Epithelial cell of prostate (primary cell): ENCODE measurements at places on chromosomes 1 and 21.

DNA sequence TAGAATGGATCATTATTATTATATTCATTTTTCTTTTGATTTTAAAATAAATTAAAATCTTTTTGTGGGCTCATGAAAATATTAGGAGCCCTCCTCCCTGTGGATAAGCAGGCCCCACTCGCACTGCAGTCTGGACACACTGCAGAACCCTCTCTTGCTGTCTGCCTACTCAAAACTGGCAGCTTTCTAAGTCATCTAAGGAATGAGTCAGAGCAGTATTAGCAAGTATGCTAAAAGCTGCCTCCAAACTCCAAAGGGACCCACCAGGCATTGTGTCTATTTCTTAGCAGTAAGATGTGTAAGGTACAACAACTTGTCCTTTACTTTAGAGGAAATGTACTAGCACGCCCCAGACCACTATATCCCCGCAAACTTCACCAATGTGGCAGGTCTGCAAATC lies 108.8 kb downstream of the SYF2 start:
- no peak for DNase-seq

DNA sequence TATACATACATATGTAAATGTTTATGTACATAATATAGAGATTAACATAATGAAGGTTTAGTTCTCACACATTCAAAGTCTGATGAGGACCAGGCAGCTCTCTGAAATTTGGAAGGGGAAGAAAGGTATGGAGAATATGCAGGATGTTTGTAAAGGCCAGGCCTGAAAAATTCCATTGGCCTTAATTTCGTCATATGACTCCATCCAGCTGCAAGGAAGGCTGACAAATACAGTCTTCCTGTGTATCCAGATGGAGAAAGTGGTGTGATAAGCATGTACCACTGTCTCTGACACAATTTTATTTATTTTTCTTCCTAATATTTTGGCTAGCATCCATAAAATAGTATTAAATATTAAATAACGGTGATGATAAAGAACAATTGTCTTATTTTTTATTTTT lies 6.3 kb upstream of the SGIP1 start:
- no peak for DNase-seq

GRCh38 chr1:89725631-89726030 lies 92.7 kb downstream of the LRRC8C start:
- no peak for DNase-seq

- DNase-seq, result no peak
These were observed 46.1 kb downstream of the GRIK1 start for GRCh38 chr21:29893687-29894086.

GRCh38 chr21:42818328-42818749 lies 61.0 kb downstream of the WDR4 start:
- no peak for DNase-seq

DNA sequence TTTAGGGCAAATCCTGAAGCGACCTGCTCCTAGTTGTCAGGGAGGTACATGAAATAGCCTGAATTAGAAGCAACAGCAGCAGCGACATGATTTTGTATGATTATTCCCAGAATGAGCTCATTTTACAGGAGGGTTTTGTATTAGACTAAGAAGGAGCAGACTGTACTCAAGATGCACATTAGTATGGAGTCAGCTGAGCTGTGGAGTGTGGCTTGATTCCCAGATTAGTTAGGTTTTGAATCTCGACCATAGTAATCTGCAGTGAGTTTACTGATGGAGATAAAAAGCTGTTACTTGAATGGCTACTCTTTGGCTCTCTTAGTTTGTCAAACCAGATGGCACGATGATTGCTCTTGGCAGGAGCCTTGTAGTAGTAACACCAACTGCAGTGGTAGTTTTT lies 143.1 kb downstream of the PHTF1 start:
- no peak for DNase-seq

DNA sequence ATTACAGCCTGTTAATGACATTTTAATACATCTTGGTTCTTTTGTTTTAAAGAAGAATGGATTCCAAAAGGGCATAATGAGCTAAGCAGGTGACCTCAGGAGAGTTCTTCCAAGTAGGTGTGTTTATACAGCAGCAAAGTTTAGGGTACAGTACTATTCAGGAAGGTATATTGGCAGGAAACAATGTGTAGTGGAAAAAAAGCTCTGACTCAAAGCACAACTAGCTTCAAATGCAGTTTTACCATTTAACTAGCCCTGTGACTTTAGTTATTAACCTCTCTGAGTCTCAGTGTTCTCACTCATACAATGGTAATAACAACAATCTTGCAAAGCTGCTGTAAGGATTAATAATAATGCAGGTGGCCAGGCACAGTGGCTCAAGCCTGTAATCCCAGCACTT lies 29.9 kb downstream of the FAF1 start:
- no peak for DNase-seq

- DNase-seq, result no peak
These were observed 34.2 kb upstream of the GPR137B start for GRCh38 chr1:236108027-236108648.

- DNase-seq, result no peak
These were observed 33.2 kb upstream of the FNBP1L start for GRCh38 chr1:93414749-93415148.

DNA sequence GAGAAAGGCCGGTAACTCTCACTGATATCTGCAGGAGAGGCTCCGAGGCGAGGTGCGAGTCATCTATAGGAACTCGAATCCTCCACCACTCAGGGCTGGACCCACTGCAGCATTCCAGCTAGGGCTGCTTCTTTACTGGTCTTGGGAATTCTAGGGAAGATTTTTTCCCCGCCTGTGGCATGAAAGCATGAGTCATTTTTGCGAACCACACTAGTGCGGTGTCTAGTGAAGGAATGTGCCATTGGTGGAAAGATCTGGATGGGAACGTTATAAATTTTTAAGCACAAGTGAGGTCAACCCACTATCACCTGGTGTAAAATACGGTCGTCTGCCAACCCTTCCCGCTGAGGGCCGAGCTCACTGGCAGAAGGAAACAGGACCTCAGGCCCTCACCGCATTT lies 49.7 kb downstream of the SYF2 start:
- DNase-seq, result no peak

DNA sequence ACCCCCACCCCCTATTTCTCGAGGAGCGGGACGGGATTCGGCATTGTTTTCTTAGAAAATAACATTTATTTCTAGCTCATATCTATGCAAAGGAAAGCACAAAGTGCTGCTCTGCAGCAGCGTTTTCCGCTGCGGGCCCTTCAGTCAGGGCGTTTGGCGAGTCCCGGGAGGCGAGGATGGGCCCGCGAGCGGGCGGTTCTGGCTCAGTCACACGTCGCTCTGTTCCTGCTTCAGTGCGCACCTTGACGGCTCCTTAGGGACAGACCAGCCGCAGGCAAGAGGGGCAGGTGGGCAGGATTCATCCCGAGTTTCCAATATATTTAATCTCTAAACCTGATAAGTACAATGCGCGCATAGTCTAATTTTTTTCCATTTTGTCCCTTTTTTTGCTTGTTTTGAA lies 5.7 kb downstream of the DMRTA2 start:
- DNase-seq, result no peak

- DNase-seq, result no peak
These were observed 58.2 kb upstream of the PLD5 start for GRCh38 chr1:242582669-242583068.

DNA sequence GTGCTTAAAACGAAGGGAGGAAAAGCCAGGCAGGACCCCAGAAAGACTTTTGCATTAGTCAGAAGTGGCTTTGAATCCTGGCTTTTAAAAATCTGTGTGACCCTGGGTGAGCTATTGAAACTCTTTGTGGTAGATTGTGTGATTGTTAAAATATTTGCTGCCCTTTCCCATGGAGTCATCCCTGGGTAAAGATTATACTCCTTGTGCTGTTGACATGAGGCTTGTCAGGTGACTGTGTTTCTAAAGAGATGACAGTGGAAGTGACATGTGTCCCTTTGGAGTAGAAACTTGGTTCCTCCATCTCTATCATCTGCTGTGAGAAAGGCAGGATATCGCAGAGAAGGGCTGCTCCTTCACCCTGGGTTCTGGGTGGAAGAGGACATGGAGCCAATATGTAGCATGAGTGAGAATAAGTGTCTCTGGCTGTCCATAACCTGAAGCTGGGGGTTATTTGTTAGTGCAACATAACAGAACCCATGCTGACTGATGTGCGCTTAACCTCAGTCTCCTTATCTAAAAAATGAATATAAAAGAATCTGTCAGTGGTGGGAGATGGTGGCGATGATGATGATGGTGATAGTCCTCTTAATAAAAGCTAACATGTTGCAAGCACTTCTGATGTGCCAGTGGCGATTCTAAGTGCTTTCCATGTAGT lies 187.6 kb downstream of the RHOU start:
- no peak for DNase-seq

GRCh38 chr1:33137800-33138199 lies 44.0 kb downstream of the TRIM62 start:
- DNase-seq, result no peak

DNA sequence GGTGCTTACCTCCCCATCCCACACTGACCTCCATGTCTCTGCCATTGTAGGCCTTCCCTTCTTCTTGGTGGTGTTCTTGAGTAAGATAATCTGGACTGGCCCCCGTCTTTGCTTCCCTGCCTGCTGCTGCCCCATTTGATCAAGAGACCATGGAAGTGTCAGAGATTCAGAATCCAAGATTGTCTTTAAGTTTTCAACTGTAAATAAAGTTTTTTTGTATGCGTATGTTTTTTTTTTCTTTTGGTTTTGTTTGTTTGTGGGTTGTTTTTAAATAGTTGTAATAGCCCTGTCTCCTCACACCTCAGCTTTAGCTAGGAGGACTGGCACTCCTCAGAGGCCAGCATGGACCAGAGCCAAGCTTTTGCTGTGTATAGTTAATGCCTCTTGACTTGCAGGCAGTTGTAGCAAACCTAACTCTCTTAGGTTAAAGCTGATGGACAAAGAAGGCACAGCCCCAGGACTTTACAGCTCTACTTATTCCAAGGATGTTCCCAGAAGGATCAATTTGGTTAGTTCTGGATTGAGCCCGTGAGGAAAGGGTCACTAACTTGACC lies 5.6 kb upstream of the YBX1 start:
- no peak for DNase-seq

DNA sequence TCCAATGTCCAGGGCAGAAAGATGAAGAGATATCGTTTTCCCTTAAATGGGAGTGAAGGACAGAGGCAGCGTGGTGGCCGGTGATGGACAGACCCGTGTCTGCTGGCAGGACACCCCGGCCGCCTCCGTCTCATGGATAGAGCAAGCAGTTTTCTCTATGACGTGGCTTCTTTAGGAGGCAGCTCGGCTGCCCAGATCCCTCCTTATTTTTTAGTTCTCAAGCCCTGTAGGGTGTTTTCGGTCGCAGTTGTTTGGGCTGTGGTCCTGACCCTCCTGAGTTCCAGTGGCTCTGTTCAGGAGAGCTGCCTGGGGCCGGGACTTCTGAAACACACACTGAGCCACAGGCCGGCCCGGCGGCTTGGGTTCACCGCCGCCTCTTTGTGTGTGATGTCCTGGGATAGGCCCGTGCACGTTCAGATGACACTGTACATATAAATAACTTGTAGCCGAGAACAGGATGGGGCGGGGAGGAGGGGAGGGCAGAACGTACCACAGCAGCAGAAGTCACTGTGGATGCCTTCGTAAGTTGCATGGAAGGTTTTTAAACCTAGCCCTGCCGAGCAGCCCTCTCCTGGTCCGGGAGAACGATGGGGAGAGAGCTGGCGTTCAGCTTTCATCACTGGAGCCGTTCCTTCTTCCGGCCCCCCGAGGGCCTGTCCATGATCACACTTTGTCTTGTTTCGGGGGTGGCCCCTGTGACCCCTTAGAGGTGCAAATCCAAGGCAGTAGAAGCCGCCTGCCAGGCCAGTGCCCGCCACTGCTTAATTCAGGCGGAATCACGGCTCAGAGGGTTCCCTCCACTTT lies 65.2 kb downstream of the SIK1 start:
- peak; percentile 76 for DNase-seq

GRCh38 chr21:18058731-18059398 lies 185.8 kb upstream of the CHODL start:
- no peak for DNase-seq

DNA sequence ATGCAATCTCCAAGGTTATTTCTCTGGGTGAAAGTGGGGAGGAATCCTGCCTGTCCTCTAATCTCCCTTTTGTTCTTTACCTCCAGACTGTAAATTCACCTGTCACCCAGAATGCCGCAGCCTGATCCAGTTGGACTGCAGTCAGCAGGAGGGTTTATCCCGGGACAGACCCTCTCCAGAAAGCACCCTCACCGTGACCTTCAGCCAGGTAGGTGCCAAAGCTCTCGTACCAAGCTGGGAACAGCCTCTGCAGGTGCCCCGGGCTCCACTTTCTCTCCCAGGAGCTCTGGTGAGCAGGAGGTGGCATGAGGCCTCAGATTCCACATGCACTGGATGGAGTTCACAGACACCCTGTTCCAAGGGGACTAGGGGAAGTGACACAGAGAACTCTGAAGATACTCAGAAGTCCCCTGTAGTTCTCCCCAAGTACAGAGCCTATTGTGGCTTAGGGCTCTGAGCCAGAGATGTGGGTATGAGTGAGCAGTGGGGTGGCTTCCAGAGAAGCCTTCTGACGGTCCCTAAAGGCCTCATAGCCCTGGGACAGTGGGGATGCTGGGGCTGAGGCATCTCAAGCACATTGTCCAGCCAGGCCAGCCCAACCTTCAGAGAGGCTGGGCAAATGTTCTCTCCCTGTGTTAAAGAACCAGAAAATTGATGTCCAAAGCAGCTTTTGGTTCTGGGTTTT lies 30.9 kb downstream of the RASSF5 start:
- no peak for DNase-seq

DNA sequence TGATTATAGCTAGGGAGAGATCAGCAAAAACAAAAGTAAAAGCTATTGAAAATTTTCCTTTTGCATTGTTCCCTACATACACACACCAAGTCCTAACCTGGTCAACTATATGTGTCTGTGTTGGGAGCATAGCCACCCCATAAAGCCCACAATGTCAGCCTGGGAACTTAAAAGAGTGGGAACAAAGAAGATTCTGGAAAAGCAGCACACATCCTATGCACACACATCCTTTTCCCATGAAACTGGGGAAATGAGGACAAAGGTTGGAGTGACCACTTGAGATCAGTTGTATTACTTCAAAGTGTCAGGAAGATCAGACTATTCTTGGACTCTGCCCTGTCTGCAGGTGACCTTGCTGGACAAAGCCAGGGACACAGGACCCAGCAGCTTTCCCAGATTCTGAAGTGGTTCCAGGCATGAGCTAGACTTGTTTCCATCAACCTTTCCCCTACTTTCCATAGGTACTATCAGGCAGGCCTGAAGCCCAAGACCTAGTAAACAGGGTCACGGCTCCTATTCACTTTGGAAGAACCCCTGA lies 15.9 kb downstream of the TXNIP start:
- no peak for DNase-seq

DNA sequence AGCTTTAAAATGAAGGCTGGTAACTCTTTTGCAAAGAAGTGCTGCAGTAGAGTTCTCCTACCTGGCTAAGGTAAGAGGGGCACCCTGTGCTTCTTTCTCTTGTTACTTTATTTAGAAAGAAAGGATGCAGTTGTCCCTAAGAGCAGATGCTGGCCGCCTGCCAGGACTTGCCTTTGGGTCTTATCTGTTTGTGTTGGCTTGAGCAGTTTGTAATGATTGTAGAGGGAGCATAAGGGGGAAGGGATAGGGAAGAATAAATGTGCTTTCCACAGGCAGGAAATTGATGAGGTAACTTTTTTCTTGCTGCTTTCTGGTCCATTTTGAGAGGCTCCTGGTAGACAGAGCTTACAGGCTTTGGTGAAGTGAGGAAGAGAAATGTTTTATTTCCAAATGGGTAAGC lies 229.6 kb downstream of the HHAT start:
- DNase-seq, result no peak

- no peak for DNase-seq
These were observed 5.0 kb upstream of the SH3BGRL3 start for GRCh38 chr1:26274801-26275425.
